ENCODE measurements at places on chromosomes 12 and 14.

DNA sequence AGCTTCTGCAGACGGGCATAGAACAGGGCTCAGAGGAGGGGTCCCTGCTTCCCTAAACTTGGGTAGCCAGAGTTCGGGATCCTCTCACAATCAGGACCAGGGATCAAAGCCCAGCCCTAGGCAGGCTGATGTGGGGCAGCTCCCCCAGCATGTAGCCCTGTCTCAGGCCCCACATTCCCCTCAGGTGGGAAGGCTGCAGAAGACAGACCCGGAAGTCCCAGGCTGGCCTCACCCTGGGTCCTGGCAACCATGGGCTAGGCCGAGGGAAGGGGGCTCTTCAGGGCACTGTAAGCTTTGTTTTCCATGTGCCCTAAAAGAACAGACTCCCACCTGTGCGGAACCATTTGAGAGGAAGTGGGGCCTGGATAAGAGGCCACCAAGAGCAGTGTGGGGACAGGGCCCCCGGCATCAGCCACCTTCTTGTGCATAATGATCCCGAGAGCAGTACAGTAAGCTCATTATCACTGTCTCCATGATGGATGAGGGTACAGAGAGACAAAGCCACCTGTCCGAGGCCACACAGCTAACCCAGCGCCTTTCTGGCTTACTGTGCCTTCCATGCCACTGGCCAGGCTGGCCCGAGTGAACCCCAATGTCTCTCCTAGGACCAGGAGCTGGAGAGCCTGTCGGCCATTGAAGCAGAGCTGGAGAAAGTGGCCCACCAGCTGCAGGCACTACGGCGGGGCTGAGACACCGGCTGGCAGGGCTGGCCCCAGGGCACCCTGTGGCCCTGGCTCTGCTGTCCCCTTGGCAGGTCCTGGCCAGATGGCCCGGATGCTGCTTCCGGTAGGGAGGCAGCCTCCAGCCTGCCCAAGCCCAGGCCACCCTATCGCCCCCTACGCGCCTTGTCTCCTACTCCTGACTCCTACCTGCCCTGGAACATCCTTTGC lies 11.5 kb downstream of the CHGA start:
- DNase-seq: no peak

DNA sequence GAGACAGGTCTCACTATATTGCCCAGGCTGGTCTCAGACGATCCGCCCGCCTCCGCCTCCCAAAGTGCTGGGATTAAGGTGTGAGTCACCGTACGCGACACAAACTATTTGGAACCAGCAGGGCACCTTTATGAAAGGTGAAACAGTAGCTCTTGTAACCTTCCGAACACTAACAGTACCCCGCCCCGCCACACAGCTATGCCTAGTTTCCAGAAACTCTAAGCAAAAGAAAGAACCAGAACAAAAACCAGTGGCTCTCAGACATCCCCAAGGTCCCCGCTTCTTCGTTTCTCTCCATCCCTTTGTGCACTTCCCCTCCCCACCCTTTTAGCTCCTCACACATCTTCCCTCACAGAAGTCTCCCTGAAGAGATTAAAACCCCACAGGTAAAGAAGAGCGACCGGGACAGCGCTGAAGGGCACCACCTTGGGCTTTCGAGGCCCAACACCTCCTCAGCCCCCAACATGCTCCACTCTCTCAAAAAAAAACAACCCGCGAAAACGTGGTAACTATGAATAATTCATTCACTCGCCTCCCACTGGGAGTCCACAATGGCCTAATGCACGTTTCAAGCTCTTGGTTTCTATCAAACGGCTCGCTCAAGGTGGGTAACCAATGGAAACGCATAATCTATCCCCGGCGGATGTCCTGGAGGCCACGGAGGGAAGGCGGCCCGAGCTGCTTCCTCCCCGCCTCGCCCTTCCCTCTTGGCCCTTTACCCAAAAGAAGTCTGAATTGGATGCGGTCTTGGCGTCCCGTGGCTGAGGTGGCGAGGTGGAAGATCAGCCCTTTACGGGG lies 877 bp downstream of the BAG5 start:
- DNase-seq: peak; percentile 67

GRCh38 chr12:106357549-106358395 lies at the start of gene POLR3B:
Gene POLR3B, plus strand, starts transcription at chr12:106357748. Its CDS starts 132 bp downstream, at chr12:106357880.
- DNase-seq: peak; percentile 98

- no peak for DNase-seq
These were observed 257.6 kb downstream of the C12orf75 start for GRCh38 chr12:105588106-105588505.

DNA sequence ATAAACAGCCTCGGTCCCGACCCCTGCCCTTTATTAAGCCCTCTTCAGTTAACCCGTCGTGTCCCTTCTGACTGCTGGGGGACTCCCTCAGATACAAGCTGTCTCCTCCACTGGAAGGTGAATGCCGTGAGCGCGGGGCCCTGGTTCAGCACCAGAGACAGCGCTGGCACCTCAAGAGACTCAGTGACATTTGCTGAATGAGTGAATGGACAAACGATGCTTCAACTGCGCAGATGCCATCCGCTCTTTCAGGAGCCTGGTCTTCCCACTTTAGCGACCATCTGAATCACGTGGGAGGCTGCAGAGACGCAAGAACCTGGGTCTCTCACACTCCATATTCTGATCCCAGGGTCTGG lies 92.6 kb upstream of the SFSWAP start:
- no peak for DNase-seq

Data from activated CD8-positive, alpha-beta T cell treated with anti-CD3 and anti-CD28 coated beads for 36 hours (primary cell).